Stimulated activated CD4-positive, alpha-beta T cell treated with anti-CD3 and anti-CD28 coated beads, Interleukin-2, amount 100 ng/mL, for 48 hours (primary cell): ENCODE measurements at places on chromosomes 4 and X.

- DNase-seq, result no peak
Measured at GRCh38 chr4:174631901-174632758, 109.8 kb upstream of the HPGD start.

GRCh38 chr4:94169803-94170372 lies 37.8 kb upstream of the SMARCAD1 start:
- DNase-seq, result no peak

- DNase-seq, result peak; percentile 44
Measured at GRCh38 chr4:109560687-109561461, 828 bp downstream of the MCUB start.

DNA sequence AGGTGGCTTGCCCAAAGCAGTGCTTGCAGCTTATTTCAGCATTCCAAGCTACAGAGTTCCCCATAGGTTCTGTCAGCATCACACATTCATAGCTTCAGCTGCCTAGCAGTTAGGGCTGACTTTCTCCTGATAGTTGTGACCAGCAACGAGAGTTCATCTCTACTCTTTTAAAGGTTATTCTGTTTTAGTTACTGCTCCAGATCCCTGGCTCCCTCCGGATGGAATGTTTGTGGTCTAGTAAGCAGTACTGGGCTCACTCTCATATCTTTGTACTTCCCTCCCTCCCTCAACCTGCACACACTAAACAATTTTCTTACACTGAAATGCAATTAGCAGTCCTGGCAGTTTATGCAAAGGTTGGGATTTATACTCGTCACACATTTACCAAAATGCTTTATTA lies 43.9 kb downstream of the PTTG2 start:
- no peak for DNase-seq

GRCh38 chrX:19981947-19982346 lies 8.9 kb downstream of the BCLAF3 start:
- no peak for DNase-seq

GRCh38 chr4:1380368-1381151 lies 25.7 kb downstream of the NKX1-1 start:
- no peak for DNase-seq

GRCh38 chr4:138815811-138816210 lies 199.8 kb upstream of the NOCT start:
- no peak for DNase-seq

GRCh38 chrX:24325231-24325630 lies 11.4 kb upstream of the SUPT20HL2 start:
- no peak for DNase-seq

GRCh38 chr4:136741468-136741867 lies 790.8 kb downstream of the PCDH18 start:
- no peak for DNase-seq

DNA sequence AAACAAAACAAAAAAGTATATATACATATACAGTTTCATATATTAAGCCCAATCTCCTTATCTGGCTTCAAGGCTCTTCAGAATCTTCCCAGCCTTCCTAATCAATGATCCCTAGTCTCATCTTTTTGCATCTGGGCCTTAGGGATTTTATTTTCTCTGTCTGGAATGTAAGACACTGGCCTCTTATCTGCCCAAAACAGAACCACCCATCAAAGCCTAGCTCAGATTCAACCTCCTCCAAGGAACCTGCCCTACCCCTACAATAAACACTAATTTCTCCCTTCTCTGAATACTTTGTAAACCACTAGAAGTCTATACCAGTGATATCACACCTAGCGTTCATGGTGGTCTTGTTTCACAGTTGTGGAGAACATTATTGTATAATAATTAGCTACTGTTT lies 23.2 kb upstream of the GAB1 start:
- DNase-seq, result no peak

GRCh38 chr4:183635321-183635720 lies 23.7 kb downstream of the RWDD4 start:
- no peak for DNase-seq

- no peak for DNase-seq
Measured at GRCh38 chr4:118866442-118866841, 22.2 kb upstream of the SYNPO2 start.

DNA sequence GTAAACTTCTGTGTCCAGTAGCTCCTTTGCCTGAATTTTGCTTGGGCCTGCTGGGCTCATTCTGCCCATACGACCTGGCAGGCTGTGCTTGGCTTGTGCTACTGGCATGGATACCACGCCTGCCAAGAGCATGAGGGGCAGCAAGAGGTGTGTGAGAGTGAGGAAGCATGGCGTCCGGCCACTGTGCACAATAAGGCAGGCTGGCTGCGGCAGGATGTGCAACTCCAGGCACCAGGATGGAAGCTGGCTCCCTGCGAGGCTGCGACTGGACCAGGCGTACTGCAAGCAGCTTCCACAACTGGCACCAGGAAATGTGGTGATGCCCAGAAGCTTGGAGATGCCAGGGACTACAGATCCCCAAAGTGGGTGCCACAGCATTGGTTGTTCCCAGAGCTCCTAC lies 709.3 kb downstream of the PCDH18 start:
- no peak for DNase-seq

DNA sequence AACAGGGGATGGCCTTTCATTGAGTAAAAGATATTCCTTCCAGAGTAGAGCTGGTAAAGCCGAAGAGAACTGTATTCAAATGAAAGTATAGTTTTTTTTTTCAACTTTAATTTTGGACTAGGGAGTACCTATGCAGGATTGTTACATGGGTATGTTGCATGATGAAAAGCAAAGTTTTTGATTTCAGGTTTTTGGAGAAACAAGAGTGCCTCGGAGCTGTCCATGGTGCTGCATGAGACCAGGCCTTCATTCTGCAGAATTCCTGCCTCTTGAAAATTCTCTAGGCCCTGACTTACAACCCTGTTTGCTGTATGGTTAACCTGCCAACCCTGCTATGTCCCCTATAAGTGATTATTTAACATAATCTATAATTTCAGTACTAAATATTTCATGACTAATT lies 1065.7 kb upstream of the FTHL17 start:
- no peak for DNase-seq

DNA sequence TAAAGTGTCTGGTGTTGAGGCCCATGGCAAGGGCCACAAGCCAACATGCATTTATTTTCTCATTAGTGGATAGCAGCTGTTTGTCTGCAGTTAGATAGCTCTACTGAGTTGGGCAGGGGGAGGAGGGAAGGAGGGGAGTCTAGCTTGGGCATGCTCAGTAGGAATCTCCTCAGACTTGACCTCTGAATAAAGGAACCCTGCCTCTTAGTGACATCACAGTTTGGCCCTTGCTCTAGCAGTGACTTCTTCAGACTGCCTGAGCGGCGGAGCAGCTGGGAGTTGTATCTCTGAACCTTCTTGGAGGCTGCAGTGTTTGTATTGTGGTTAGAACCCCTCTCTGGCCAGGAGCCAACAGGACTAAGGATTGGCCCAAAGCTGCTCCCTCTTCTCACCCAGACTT lies 57.4 kb downstream of the BCORL1 start:
- no peak for DNase-seq

GRCh38 chr4:19030048-19030447 lies 1008.5 kb upstream of the LCORL start:
- DNase-seq, result no peak

DNA sequence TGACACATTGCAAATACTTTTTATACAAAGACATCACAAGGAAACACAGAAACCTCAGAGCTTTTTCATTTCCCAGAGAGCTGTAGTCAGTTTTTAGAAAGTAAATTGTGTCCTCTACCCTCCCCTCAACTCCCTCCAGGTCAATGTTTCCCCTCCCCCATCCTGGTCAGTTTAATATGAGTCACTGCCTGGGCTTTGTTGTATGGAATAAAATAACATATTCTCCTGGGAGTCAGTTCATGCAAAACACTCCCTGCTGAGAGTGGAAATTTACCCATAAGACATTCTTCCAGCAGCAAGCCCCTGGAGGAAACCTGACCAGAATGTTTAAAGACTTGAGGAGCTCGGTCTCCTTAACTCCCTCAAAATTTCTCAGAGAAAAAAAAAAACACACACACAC lies 270.1 kb upstream of the LDB2 start:
- no peak for DNase-seq

DNA sequence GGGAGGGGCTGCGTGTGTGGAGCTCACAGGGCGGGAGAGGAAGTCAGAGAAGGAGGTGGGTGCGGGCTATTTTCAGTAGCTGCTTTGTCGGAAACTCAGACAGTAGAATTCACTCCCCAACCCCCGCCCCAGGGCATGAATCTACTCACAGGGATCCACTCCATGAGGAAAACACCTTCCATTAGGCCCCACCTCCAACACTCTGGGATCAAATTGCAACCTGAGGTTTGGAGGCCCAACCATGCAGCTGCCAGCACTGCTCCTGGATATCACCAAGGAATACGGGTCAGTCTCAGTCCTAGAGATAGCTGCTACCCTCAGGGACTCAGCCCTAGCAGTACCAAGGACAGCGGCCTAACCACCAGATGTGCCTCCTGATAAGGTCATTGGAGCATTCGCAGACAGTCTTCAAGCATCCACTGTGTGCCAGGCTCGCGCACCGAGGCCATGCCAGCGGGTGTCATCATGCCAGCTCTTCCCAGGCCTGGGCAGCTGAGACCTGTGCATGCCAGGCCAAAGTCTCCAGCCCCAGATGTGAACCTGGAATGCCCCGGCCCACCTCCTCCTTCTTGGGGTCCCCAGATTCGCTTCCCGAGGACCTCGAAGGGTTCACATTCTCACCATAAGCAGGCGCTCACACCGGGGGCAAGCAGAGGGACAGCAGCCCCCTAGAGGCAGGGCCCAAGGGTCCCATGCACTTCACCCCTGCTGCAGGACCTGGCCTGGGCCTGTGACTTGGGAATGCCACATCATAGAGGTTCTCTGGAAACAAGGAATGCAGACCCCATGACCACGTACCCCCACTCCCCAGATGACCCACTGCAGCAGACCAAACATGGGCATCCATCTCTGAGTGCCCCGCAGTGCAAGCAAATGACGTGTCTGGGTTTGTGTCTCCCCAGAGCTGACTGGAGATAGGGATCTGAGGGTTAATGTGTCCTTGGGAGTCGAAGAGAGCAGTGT lies 102.3 kb downstream of the ADRA2C start:
- no peak for DNase-seq

- DNase-seq, result no peak
Measured at GRCh38 chr4:70239884-70240591, 2.4 kb upstream of the CSN3 start.

GRCh38 chr4:128380306-128380705 lies 92.7 kb upstream of the PGRMC2 start:
- DNase-seq, result no peak

- no peak for DNase-seq
Measured at GRCh38 chrX:20224814-20225487, 41.8 kb downstream of the RPS6KA3 start.

DNA sequence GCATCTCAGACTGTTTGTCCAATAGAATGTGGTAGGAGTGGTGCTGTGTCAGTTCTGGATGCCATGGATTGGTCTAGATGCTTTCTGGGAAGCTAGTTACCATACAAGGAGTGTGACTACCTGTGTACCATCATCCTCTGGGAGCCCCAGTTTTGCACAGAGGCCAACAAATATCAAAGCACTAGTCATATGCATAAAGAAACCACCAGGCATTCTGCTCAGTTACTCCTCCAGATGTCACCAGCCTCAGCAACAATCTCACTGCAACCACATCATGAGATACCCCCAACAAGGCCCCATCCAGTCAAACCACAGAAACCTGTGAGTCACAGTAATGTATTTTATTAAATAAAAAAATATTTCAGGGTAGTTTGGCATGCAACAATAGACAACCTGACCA lies 435.8 kb upstream of the CPEB2 start:
- no peak for DNase-seq

DNA sequence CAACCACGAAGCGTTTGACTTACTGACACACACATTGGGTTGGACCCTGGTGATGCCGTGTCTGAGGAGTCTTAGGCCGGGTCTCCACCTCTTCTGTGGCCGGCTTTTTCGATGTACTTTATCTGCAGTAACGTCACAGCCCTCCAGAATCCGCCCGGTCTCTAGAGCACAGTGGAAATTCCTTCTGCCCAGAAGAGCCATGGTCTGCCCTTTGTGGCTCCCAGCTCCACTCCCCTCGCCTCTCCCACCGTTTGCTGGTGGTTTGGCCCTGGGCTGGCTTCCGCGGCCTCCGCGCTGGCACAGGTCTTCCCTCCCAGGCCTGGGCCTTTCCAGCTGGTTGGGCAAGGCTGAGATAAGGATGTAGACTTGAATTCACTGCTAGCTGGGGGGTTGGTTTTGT lies 4.3 kb downstream of the MAEA start:
- no peak for DNase-seq

DNA sequence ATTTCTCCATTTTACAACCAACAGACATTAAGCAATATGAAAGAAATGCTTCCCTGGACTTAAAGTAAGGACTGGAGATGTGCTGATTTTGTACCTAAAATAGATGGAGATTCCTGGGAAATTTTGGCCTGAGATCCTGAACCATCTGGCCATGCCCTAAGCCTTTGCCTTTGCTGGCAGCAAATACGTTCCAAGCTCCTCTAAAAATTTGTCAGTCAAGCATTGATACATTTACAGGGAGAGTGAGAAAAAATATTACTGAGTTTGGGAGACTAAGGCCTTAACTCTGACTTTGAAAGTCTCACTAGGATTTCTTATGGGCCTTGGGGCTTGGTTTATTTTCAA lies 63.9 kb downstream of the FHDC1 start:
- no peak for DNase-seq

DNA sequence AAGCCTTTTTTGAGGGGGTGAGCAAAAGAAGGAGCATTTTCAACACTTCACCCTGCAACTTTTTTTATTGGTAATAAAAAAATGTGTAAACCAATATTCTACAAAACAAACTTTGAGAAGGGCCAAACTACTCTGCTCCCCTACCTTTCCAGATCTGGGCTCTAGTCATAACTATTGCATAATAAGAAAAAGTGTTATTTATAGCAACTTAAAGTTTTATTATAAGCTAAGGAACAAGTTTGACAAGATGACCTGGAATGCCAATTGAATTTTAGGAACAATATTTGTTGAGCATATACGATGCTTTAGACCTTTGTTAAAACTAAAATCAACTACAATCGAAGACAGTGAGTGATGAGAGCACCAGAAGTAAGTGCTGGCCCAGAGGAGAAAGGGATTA lies 409.6 kb downstream of the IL15 start:
- no peak for DNase-seq

- DNase-seq, result no peak
Measured at GRCh38 chrX:1465286-1466231, 12.8 kb upstream of the ASMTL start.

- DNase-seq, result no peak
Measured at GRCh38 chr4:155962767-155963166, 9.1 kb upstream of the CTSO start.

DNA sequence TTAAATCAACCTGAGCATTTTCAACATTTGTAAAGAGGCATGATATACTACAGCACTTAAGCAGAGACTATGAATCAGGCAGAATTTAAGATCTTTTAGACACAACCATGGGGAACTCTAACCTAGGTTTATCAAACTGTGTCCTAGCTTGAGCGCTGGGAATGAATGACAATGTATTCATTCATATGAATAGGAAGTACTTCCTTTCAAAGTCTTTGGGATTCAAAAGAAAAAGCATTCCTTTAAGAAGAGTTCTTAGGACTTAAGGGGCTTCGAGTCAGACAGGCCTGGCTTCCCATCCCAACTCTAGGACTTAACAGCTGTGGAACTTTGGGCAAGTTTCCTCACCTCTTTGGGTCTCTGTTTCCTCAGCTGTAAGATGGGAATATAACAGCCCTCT lies 104.6 kb downstream of the ANAPC4 start:
- DNase-seq, result no peak
